CD4-positive, alpha-beta T cell treated with Interferon gamma for 1 hour (primary cell): ENCODE measurements at places on chromosomes 7 and 10.
A peak's percentile ranks its signal among the peaks of the same experiment; 100 is the strongest.

- DNase-seq = no peak
These were observed 277.2 kb upstream of the TCERG1L start for GRCh38 chr10:131588704-131589220.

DNA sequence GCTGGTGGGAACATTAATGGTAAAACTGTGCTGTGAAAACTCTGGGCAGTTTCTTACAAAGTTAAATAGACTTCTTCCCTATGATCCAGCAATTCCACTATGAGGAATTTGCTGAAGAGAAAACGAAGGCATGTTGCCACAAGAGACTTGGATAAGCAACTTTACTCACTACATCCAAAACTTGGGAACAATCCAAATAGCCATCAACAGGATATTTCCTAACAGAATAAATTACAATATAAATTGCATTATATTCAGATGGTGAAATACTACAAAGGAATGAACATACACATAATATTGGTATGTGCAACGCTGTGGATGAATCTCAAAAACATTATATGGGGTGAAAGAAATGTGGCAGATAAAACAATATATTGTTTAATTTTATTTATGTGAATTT is 21.4 kb upstream of the MKI67 start:
- no peak for DNase-seq

DNA sequence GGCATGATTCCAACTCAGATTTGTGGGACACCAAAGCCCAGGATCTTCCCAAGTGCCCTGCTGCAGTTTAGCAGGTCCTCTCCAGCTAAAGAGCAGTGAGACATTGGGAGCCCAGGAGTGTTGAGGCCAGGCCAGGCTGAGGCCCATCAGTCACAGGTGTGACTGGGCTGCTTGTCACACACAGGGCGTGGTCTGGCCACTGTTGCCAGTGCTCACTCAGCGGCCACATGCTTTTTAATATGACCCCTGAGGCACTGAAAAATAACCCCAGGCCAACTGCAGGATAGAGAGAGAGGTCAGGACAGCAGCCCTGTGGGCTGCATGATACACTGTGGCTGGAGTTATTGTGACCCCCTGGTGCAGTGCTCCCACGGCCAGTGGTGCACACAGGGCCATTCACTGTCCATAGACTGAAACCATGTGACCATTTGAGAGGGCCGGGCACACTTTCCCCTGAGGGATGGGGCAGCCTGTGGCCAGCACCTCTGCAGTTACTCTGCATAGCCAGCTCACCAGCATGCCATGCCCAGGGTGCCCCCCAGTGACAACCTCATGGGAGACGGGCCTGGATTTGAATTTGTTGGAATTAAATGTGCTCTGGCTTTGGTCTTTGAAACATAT is 4.2 kb downstream of the GDF2 start:
- DNase-seq = no peak

GRCh38 chr10:114499116-114499515 is 94.8 kb upstream of the AFAP1L2 start:
- DNase-seq = no peak

GRCh38 chr7:9102846-9103245 is 669.4 kb downstream of the NXPH1 start:
- DNase-seq = no peak

DNA sequence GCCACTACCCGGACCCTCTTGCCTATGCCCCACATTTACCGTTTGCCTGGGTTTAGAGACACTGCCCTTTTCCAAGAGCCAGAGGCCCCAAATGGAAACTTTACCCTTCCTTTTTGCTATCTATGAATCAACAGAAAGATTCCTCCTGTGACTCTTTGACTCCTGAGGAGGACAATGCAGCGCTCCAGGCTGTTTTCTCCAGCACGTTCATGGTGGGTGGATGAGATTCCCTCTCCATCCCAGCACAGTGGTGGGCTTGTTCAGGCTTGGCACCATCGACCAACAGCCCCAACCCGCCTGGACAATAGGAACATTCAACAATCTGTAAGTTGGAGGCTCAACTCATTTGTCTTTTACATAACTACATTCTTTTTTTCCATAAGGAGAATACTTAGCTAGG is 55.9 kb downstream of the DLD start:
- no peak for DNase-seq

GRCh38 chr7:55431898-55432297 is 66.8 kb downstream of the LANCL2 start:
- DNase-seq = no peak

- no peak for DNase-seq
These were observed 34.5 kb downstream of the GOT1 start for GRCh38 chr10:99395750-99396445.

- DNase-seq = no peak
These were observed 431.3 kb upstream of the ETV1 start for GRCh38 chr7:14420768-14421167.

DNA sequence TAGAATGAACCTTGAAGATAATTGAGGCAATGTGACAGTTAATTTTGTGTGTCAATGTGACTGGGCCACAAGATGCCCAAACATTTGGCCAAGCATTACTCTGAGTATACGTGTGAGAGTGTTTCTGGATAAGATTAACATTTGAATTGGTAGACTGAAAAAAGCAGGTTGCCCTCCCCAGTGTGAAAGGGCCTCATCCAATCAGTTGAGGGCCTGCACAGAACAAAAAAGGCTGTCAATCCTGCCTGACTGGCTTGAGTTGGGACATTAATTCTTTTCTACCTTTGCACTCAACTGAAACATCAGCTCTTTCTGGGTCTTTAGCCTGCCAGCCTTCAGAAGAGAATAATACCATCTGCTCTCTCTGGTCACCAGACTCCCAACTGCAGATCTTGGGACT is 56.6 kb upstream of the PDE1C start:
- no peak for DNase-seq

- no peak for DNase-seq
These were observed 70.6 kb downstream of the LHPP start for GRCh38 chr10:124532106-124532641.

DNA sequence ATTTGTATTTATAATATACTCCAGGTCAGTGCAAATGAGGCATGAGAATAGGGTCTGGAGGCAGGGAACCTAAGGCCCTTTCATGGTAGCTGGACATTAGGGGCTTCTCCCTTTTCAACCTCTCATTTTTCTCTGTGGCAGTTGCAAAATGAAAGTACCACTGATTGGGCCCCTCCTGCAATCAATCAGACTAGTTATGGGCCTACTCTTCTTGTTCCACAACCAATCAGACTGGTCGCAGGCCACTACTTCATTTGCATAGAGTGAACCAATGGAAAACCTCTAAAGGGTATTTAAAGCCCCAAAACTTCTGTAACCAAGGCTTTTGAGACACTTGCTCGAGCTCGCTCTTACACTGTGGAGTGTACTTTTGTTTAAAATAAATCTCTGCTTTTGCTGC is 10.0 kb upstream of the PRPS1L1 start:
- DNase-seq = no peak

DNA sequence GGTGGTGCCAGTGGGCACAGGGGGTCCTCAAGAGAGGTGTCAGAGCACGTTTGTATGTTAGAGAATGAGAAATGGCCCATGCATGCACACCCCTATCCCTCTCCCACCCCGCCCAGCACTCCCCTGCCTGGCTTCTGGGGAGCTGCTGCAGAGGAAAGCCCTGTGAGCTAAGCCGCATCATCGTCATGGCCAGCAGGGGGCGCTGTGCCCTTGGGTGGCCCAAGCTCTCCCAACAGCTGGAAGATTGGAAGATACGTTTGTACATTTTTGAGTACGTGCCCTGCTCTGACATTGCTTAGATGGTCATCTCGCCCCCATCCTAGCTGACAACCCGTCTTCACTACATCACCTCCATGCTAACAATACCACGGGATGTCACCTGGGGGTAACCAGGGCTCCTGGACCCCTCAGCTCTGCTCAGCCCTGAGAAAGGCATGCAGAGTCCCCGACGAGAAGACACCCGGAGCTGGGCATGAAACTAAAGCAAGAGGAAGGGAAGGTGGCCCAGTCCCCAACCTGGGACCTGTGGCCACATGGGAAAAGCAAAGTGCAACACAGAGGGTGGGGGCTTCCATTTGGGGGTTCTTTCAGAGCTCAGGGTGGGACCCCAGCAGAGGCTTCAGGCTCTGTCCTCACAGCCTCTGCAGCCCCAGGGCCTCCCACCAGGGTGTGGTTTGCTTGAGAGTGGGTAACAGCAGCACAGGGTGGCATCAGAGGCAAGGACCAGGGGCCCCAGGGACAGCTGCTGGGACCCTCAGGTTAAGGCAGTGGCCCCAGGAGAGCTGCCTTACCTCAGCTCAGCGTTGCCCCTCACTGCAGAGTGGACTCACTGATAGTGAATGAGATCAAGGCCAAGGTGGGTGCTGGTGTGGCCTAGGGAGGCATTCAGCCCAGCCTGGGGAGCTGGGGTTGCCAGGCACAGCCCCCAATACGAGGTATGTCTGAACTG is 136.6 kb downstream of the PTPN20 start:
- peak; percentile 56 for DNase-seq

DNA sequence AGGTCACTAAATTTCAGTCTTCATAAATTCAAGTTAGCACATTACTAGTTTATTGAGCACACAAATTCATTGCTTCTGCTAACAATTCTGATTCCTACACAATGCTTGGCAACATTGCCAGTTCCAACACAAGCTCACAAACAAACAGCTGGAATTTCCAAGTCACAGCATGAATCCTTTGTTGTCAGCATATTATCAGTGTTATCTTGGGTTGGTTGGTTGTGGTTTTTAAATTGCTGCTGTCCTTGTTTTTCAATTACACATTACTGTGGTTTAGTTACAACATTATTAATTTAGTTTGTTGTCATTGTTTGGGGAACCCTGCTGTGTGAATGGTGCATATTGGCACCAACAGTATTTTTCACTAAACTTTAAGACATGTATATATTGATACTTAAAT is 86.0 kb upstream of the ARID5B start:
- no peak for DNase-seq

DNA sequence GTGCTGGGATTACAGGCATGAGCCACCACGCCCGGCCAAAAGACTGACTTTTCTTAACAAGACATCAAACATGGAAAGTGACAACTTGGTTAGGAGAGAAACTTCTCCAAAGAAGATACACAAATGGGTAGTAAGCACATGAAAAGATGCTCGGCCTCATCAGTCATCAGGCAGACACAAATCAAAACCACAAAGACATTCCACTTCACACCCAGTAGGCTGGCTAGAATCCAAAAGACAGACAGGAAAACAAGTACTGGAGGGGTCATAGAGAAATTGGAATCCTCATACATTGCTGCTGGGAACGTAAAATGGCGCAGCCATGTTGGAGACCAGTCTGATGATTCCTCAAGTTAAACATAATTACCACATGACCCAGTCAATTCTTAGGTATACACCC is 16.4 kb downstream of the SEPHS1 start:
- no peak for DNase-seq

DNA sequence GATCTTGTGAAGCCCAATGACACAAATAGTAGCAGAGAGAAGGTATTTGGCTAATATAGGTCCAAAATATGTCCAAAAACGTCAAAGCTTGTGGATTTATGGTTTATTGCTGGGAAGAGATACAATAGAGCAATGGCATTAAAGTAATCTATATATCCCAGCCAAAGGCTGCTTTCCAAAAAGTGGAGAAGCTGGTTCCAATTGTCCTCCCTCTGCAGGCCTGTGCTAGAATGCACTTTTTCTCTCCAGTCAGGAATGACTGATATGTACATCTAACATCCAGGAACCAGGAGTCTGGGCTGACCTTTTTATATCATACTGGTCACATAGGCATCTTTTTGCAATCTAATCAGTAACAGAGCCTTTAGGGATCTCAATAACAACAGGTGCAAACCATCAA is 167.1 kb upstream of the FAM3C start:
- DNase-seq = no peak

DNA sequence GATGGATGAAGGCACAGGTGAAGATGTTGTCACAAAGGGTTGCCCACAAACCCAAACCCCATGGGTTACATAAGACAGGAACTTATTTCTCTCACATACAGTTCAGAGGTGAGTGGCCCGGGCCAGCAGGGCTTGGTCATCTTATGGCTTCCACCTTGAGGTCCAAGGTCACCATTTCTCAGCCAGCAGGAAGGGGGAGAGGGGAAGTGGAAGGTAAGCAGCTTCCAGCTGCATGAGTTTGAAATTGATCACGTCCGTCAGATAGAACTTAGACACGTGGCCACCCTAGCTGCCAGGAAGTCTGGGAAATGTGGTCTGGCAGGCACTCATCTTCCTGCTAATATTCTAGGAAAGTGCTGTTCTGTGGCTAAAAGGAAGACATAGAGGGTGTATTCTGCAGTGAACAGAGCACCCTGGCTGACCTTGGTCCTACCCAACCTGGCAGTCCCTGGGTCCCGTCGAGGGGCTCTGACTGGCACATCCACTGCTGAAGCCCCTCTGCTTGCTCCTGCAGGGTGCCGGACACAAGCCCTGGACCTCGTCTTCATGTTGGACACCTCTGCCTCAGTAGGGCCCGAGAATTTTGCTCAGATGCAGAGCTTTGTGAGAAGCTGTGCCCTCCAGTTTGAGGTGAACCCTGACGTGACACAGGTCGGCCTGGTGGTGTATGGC is 49.5 kb downstream of the VWA2 start:
- DNase-seq = no peak

GRCh38 chr7:100867776-100868485 is 744 bp downstream of the TRIP6 start:
- no peak for DNase-seq

- DNase-seq = no peak
These were observed 13.1 kb downstream of the PHTF2 start for GRCh38 chr7:77811516-77812289.

GRCh38 chr10:61961278-61961677 is 59.8 kb downstream of the ARID5B start:
- peak; percentile 39 for DNase-seq

DNA sequence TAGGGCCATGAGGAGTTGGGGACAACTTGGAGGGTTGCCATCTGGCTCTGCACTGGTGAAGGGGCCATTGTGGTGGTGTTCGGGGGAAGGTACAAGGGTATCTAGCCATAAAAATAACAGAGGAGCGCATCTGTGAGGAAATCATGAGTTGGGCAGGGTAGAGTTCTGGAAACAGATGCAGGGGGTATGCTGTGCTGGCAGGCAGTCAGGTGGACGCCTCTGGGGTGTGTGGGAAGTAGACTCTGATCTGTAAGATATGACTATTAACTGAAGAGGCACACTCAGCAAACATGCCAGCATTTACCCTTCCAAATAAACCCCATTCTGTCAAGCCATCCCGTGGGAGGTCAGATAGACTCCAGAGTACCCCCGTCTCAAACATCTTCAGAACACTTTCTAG is 79.8 kb downstream of the CLEC2L start:
- no peak for DNase-seq

DNA sequence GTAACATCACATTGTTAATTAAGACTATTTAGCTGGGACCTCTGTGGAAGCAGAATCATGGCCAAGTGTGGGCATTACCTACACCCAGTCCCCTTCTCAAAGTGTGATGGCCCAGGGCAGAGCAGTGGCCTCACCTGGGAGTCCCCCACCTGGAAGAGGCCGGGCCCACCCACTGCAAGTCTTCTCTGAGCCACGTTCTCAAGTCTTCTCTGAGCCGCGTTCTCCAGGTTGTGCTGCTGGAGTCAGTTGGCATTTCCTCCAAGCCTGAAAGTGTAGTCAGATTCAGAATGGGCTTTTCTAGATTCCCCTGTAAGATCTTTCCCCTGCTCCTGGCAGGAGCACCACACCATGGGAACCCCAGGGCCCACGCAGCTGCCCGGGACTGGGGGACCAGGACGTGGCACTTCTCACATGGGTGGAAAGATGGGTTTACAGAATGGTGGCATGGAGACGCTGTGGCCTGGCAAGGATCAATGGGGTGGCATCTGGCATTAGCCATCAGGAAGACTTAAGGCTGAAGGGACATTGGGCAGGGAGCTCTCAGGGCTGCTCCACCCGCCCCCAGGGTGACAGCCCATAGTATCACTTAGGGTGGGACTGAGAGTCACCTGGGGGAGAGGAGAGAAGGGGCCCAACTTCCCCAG is 68.0 kb downstream of the MKI67 start:
- no peak for DNase-seq
